NCI-H187 (cell line): ENCODE measurements at places on chromosomes 3 and 15.

GRCh38 chr3:30347679-30348216, 258.7 kb upstream of the TGFBR2 start:
- no peak for DNase-seq

DNA sequence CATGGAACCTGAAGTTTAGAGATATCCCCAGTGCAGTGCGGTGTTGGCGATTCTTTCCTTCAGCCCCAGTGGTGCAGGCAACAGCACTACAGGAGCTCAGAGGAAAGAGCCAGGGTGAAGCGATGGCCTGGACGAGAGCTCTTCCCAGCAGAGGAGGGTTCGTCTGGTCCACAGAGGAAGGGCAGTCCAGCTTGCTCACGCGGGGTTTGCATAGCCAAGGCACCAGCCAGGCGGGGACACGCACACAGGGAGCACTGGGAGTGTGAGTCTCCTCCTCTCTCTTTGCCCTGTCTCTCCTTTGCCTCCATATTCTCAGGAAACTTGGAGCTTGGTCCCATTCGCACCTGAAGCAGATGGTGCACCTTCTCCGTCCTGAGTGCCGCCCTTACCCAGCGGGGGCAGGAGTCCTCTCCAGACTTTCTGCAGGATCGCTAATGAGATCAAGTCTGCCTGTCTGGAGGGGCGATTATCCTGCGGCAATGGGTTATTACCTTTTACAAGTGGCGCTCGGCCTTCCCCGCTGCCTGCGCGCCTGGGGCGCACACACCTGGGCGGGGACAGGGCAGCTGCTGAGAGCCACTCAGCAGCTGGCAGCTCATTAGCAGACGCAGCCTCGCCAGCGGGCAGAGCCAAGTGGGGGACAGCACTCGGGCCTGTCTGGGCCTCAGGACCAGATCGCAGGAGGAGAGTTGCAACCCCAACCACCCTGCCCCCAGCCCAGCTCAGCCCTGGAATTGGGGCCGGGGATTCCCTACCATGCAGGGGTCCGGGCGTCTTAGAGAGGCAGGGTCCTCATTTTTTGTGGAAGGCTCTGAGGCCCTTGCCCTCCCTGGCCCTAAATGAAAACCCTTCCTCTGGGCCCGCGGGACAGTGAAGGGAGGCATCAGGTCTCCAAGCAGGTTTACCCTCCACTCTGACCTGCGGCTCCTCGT, 119.0 kb upstream of the MEF2A start:
- peak; percentile 88 for DNase-seq

GRCh38 chr3:10983219-10983916, 9.2 kb upstream of the SLC6A1 start:
- DNase-seq = no peak

- DNase-seq = no peak
Observed at GRCh38 chr15:98713585-98714001, 65.3 kb downstream of the IGF1R start.

DNA sequence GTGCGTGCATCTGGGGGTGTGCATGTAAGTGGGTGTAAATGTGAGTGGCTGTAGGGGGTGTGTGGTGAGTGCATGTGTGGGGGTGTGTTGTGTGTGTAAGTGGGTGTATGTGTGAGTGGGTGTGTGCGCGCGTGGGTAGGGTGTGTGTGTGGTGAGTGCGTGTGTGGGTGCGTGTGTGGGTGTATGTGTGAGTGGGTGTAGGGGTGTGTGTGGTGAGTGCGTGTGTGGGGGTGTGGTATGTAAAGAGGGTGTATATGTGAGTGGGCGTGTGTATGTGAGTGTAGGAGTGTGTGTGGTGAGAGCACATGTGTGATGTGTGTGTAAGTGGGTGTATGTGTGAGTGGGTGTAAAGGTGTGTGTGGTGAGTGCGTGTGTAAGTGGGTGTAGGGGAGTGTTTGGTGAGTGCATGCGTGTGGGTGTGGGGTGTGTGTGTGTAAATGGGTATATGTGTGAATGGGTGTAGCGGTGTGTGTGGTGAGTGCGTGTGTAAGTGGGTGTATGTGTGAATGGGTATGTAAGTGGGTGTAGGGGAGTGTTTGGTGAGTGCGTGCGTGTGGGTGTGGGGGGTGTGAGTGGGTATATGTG, 916 bp upstream of the CPN2 start:
- DNase-seq = no peak
